Astrocyte of the cerebellum (primary cell): ENCODE measurements at places on chromosomes 3 and 15.

DNA sequence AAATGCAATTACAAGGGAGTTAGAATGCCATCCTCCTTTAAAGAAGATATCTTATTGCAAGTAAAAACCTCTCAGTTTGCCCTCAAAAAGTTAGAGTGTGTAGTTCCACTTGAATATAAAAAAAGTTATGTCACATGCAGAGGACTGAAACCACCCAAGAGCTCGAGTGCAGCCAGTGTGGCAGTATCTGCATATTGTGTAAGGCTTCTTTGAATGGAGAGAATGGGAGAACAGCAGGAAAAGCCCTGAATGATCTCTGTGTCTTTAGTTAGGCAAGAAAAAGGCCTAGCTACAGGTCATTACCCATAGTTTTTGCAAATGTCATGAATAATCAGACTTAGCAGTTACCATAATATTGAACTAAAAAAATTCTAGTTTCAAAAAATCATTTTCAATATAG is 13.9 kb upstream of the TEX9 start:
- no peak for DNase-seq

- peak; percentile 85 for DNase-seq
Measured at GRCh38 chr3:138915503-138916498, 31.1 kb downstream of the FOXL2 start.

GRCh38 chr3:128495435-128495970 is 2.5 kb upstream of the GATA2 start:
- DNase-seq, result no peak

- no peak for DNase-seq
Measured at GRCh38 chr3:181794011-181794790, 82.5 kb downstream of the SOX2 start.

GRCh38 chr3:108100906-108101660 is 10.3 kb upstream of the CD47 start:
- DNase-seq, result no peak

- no peak for DNase-seq
Measured at GRCh38 chr15:44682211-44682610, 18.7 kb upstream of the SPG11 start.

DNA sequence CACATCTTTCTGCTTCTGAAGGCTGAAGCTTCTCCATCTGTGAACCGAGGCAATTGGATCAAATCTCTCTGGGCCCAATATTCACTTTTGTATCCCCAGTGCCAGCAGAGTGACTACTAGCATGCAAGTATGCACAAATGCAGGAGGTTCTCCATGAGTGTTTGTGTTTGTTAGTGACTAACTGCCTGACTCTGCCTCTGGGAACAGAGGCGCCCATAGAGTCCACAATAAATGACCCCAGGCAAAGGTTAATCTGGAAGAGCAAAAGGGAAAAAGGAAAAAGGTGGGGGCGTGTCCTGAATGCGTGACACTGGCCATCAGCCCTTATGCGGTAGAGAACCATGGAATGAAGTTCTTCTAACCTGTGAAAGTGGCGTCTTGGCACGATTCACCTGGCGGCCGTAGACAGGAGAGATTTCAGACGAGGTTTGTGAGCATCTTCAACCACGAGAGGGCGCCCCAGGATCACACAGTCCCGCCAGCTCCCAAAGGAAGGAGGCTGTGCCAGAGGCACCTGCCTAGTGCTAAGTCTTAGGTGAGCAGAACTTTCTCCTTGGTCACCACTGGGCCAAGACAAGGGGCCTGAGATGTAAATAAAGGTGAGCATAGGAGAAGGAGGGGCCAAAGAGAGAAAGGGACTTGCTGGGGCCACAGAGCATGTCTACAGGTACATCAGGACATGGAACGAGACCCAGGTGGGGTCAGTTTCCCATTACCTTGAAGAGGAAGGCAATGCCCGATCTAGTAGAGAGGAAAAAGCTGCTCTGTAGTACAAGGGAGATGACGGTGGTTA is 44.2 kb downstream of the RBPMS2 start:
- peak; percentile 63 for DNase-seq

DNA sequence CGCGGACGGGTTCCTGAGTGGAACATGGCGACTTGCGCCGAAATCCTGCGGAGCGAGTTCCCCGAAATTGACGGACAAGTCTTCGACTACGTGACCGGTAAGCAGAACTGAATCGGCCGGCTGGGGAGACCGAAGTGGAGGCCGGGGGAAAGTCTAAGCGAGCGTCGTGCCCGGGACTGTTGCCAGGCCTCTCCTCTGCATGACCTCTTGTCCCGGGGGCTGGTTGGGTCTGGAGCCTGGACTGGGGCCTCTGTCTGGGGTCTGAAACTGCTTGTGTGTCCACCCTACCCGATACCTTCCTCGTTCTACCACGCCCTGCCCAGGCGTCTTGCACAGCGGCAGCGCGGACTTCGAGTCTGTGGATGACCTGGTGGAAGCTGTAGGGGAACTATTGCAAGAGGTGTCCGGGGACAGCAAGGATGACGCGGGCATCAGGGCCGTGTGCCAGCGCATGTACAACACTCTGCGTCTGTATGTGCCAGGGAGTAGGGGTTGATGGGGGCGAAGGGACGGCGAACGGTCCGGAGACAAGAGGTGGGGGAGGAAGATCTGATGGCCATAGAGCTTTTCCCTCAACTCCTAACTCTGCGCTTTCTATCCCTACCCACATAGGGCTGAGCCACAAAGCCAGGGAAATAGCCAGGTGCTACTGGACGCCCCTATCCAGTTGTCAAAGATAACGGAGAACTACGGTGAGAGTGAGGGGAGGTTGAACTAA is at the start of gene ABCF3:
Gene ABCF3 (plus strand): TSS at position 16 of the 718 bp plus-strand sequence. CDS start 9 bp downstream, at position 25.
- DNase-seq, result no peak

DNA sequence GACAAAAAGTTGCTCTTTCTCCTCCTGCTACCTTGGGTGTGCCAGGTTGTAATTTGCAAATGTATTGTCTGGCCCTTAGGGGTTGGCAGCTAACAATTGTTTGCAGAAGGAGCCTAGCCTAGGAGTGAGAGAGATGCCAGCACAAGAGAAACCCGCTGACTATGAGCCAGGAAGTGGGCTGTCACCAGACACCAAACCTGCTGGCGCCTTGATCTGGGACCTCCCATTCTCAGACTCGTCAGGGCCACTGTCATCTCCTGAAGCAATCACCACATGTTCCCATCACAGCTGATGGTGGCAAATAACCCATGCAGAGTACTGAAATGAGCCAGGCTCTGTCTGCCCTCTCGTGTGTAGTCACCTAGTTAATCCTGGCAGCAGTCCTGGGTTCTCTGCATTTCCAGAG is 406.4 kb upstream of the NPAP1 start:
- no peak for DNase-seq

- DNase-seq, result no peak
Measured at GRCh38 chr15:80049046-80049445, 10.4 kb upstream of the ZFAND6 start.

DNA sequence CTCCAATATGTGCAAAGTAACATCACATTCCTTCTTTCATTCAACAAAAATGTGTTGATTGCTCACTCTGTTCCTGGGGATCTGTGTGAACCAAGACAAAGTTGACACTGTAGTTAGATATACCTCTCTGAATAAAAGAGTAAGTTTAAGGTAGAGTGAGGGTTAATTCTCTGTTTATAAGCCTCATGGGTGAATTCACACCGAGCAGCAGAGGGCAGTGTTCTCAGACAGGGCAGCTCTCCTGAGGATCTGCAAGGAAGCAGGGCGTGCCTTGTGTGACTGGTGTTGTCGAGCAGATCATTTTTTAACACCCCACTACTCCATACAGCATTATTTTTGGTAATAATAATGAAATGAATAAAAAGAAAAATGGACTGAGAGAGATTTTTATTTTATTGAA is 34.4 kb downstream of the PAQR9 start:
- no peak for DNase-seq
